Stimulated activated CD8-positive, alpha-beta memory T cell treated with anti-CD3 and anti-CD28 coated beads, Interleukin-2, amount 100 ng/mL, for 1 hour (primary cell): ENCODE measurements at places on chromosomes 11 and 22.

GRCh38 chr22:32990187-32990586, 68.0 kb downstream of the SYN3 start:
- DNase-seq, result no peak

DNA sequence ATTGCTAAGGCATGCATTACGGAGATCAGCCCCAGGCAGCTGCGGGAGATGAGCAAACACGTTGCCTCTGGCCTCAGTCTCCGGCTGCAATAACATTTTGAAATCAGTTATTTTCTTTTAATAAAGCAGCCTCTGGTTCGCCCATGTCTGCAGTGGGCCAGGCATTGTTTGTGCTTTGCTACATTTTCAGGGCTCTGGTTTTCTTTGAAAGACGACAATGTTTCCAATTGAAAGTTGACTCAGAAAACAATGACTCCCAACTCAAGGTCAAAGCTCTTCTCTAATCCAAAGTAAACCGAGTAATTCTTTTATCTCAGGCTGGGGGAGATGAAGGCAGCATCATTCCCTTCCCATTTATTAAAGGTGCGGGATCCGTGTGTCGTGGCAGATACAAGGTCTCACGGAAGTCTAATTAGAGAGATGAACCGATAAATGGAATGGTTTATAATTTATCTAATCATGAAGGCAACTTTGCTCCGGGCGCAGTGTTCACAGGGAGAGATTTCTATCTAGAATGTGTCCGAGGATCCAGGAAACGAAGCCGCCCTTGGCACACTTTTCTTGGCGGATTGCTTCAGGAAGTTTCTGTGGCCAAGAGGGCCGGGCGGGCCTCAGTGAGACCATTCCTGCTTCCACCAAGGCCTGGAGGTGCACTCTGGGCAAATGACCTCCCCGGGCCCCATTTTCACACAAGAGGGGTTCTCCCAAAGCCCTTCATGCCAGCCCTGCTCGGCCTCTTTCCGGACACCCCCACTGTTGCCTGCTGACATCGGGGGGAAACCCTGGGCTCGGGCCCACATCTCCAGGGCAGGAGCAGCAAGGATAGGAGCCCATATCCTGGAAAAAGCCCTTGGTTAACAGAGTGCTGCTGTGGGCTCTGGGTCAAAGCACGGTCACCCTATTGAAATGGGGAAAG, 811.4 kb downstream of the BRD1 start:
- DNase-seq, result no peak

DNA sequence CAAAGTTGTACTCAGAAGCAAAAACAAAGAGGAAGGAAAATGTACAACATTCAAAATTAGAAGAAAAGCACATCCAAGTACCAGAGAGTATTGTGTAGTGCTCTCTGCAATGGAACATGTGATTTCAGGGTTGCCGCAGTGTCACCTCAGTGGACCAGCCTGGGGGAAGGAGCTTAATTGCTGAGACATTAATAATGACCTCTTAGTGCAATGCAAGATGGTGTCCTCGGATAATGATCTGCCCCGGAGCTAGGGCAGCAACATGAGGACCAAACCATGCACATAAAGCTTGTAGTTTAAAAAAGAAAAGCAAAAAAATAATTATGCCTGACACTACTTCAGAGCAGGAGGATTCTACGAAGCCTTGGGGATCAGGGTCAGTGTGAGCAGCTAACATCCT, 11.3 kb upstream of the JHY start:
- no peak for DNase-seq

- no peak for DNase-seq
These were observed 48.2 kb downstream of the RTL6 start for GRCh38 chr22:44449683-44450425.

- DNase-seq, result no peak
These were observed 3.6 kb downstream of the NEAT1 start for GRCh38 chr11:65425971-65426838.
